Stimulated activated CD4-positive, alpha-beta T cell treated with anti-CD3 and anti-CD28 coated beads, TNF-alpha, amount 100 ng/mL, for 1 hour (primary cell): ENCODE measurements at places on chromosomes 13 and 19.

GRCh38 chr19:46250076-46250735 lies 20.7 kb downstream of the IGFL1 start:
- DNase-seq = no peak

DNA sequence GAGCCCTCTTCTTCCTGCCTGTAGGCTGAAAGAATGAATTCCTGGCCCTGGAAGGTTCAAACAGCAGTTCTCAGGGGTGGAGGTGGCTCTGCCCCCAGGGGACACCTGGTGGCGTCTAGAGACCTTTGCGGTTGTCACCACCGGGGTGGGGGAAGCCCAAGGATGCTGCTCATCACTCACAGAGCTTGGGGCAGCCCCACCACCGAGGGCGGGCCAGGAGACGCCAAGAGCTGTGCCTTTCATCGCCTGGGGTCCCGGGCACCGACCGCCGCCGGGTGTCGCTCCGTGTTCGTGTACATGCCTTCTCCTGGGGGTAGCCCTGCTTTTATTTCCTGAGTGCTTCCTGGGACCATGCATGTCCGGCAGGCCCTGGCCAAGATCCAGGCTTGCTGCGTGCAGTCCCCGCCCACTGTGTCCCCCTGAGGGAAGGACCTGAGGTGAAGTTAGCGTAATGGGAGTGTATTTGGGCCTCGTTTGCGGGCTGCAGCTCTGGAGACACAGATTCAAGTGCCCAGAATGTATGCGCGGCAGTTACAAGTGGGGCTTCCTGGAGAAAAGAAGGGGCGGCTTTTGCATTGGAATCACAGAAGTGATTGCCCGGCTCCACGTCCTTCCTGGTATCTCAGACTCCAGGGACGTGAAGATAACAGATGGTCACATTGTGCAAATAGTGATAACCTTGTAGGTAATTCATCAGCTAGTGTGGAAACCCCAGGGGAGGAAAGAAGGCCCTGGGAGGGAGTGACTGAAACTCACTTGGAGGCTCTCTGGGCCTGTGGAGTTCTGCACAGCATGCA lies 7.8 kb downstream of the DOT1L start:
- DNase-seq = peak; percentile 51

DNA sequence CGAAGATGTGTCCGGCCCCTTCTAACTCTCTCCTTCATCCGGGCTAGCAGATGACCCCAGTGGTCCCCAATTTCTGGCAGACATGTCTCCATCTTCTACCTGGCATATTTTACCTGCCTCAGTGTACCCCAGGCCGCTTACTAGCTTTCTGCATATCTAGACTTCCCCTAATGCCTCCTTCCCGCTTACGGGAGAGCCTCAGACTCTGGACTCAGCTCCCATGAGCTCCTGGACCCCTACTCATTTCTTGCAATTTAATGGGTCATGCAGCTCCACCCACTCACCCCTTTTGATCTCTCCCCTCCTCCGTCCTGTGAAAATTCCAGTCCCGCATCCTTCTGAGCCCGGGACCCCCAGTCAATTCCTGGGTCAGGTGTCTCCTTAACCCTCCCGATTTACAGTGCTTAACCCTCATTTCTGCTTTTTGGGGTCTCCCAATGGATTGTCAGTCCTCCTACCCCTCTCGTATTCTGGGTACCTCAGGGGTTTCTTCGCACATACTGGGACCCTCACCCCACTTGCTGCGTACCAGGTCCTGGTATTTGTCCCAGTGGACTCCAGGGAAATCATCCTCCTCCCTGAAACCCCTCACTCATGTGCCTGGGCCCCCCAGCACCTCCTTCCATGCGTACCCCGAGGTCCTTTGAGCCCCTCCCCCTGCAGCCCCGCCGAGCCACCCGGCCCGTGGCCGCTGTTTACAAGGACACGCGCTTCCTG lies 500 bp upstream of the JUNB start:
- no peak for DNase-seq

- no peak for DNase-seq
Observed at GRCh38 chr13:93624311-93624777, 397.7 kb downstream of the GPC6 start.

DNA sequence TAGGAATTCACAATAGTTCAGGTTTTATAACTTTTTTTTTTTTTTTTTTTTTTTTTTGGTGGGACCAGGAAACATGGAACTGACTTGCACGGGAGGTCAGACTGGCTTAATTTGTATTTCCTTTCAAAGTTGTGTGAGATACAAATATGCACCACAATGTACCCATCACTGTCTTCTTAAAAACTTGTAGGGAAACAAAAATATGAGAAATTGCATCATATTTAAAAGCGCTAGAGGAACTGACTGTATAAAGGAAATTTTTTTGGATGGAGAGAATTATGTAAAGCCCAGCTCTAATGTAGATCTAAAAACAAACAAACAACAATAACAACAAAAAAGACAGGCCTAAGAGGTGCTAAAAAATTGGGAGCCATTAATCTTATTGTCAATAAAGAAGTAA lies 246.5 kb downstream of the DCT start:
- no peak for DNase-seq

GRCh38 chr13:79442221-79442620 lies 36.2 kb upstream of the RBM26 start:
- no peak for DNase-seq

- DNase-seq = no peak
Observed at GRCh38 chr13:63901630-63902029, 2486.0 kb upstream of the PCDH20 start.

GRCh38 chr19:6018786-6019185 lies 40.8 kb upstream of the RANBP3 start:
- no peak for DNase-seq

- no peak for DNase-seq
Observed at GRCh38 chr13:58056426-58056825, 424.9 kb downstream of the PCDH17 start.

DNA sequence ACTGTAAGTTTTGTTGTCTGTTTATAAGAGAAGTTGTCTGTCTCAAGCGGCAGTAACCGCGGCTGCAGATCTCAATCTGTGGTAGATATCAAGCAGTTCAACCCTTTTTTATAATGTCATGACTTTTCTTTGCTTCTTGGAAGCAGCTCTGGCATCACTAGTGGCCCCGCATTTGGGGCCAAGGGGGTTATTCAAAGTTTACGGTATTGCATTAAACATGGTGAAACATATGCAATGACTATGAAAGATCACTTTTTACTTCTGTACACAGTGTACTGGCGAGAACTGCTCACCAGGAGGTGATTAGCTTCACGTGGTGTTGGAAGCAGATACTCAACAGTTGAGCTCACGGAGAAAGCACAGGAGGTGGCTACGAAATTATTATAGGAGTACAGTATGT lies 4.6 kb upstream of the FFAR3 start:
- DNase-seq = no peak

GRCh38 chr13:105827111-105827809 lies 708.2 kb downstream of the EFNB2 start:
- DNase-seq = no peak

DNA sequence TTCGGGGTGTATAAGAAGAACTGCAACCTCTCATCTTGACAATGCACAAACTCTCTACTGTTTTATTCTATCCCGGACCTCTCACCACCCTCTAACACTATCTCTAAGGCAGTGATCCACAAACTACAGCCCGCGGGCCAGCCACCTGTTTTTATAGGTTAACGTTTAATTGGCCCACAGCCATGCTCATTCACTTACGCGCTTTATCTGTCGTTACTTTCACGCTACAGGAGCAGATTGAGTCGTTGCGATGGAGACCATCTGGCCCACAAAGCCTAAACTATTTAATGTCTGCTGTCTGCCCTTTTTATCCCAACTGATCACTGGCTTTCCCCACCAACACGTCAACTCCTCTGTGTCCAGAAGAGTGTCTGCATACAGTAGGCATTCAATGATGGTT lies 158.9 kb downstream of the CACNA1A start:
- no peak for DNase-seq

- no peak for DNase-seq
Observed at GRCh38 chr19:33500991-33501390, 20.6 kb downstream of the PEPD start.

DNA sequence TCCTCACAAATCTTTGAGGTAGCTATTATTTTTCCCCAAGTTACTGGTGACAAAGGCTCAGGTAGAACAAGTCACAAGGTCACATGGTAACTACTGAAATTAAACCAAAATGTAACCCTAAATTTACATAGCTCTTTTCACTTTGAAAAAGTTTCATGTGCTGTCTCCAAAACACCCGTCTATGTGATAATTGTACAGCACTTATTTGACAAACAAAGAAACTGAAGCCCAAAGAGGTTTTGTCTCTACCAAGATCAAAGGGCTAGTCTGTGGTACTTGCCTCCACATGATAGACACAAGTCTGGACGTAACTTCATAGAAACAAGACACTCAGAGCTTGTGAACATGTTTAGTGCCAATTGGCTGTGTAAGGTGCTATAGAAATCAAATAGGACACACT lies 108.3 kb downstream of the SACS start:
- DNase-seq = no peak

DNA sequence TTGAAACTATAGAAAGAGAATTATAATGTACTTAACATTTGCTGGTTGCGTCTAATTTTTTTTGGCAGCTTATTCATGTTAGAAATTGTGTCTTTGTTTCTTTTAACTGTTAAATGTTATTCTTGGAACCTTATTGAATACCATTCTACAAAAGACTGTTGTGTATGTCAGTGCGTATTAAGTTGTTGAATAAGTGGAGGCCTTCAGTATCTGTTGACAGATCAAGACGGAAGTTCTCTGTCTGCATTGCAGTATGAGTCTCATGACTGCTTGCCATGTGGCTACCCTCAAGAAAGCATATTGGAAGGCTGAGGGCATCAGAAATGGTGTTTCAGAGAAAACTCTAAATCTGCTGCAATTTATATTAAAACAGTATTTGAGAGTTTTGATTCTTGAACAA lies 8.5 kb downstream of the UBA2 start:
- DNase-seq = no peak

GRCh38 chr19:30625947-30626625 lies 253.9 kb downstream of the ZNF536 start:
- no peak for DNase-seq

- DNase-seq = no peak
Observed at GRCh38 chr19:1907563-1908363, 2.6 kb downstream of the ADAT3 start.

- no peak for DNase-seq
Observed at GRCh38 chr19:5851302-5851701, at the start of gene FUT3. TSS of gene FUT3 (minus strand) at chr19:5851449.

DNA sequence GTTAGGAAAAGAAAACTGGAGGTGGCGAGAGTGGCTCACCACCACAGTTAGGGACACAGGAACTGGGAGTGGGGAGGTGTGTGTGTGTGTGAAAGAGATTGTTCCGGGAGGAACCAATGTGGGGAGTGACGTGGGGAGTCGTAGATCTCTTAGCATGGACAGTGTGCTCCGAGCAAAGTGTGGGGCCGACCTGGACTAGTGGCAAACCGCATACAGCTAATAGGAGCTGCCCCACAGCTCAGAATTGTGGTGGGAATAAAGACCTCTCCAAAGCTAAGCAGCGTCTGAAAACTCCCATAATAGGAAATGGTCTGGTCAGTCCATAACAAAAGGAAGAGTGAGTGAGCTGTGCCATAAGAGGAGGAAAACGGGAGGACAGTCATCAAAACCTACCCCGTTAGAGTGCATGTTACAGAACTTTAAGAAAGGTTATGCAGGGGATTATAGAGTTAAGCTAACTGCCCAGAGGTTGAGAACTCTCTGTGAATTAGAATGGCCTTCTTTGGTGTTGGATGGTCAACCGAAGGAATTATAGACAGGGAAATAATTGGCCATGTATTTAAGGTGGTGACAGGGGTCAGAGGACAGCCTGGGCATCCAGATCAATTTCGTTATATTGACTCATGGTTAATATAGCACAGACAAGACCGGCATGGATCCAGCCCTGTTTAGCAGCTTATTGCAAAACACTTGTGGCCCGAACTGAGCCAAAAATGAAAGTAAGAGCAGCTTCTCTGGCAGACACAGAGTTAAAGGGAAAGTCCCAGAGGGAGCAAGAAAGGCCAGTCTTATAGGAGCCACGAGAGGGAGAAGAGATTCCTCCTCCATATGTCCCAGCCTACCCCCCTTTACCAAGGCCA lies 8.9 kb upstream of the SLC15A1 start:
- no peak for DNase-seq

GRCh38 chr19:57103573-57104277 lies 16.1 kb upstream of the USP29 start:
- peak; percentile 19 for DNase-seq

- no peak for DNase-seq
Observed at GRCh38 chr13:39938596-39938995, 283.1 kb downstream of the COG6 start.

- peak; percentile 92 for DNase-seq
Observed at GRCh38 chr19:7535047-7535997, at the start of gene PNPLA6. TSS of gene PNPLA6 (plus strand) at chr19:7535717. CDS start at chr19:7535789, 72 bp downstream.

DNA sequence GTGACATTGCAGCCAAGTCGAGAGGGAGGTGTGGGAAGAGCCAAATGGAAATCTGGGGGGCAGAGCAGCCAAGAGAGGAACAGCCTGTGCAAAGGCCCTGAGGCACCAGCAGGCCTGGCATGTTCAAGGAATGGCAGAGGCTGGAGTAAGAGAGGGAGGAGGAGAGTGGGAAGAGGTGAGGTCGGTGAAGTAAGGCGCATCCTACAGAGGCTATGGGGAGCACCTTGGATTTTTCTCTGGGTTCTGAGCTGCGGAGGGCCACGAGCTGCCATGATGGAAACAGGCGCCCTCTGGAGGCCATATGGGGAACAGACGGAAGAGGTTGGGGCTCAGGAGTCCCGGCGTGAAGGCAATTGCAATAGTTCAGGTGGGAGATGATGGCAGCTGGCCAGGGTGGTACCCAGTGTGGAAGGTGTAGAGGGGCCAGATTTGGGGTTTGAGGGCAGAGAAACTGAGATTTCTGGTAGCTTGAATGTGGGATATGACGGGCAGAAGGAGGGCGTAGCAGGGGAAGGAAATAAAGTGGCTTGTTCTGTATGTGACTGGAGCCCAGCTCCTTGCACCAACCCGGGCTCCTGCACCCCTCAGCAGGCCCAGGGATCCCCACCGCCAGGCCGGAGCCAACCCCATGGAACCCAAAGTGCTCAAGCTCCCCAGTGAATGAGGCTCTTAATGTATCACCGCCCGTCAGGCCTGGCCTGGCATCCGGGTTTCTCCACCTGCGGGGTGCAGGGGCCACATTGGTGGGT lies 20.5 kb upstream of the STRN4 start:
- peak; percentile 51 for DNase-seq

GRCh38 chr19:45217957-45218334 lies 27.3 kb downstream of the EXOC3L2 start:
- DNase-seq = no peak

DNA sequence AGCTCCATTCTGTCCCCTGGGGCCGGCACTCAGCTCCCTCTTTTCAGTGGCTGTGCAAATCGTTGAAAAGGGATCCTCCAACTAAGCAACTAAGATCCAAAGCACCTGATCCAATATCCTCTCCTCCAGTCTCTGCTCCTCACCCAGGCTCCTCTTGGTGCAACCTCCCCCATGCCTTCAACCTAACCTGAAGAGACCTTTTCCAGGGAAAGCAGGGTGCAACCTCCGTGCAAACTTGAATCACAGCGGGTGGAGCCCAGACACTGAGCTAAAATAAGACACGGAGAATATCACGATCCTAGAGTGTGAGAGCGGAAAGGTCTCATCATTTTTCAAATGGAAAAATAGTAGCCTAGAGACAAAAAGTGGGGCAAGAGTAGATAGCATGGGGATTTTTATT lies 8.3 kb downstream of the CACNG7 start:
- DNase-seq = no peak
